ENCODE measurements at places on chromosomes 3 and 15. TPM values are rescaled to one million over a fixed set of nuclear protein-coding genes. Genes with fewer than 3 reads are reported as not detected.

The DAZL gene
- polyA plus RNA-seq = not detected

The SLC51B gene
- polyA plus RNA-seq = not detected

The PEX5L gene
- polyA plus RNA-seq = not detected

The RTP1 gene
- polyA plus RNA-seq = not detected

The NEO1 gene
- polyA plus RNA-seq = 19.3 TPM

The NPAP1 gene
- not detected for polyA plus RNA-seq

The CAMKV gene
- polyA plus RNA-seq = not detected

GRCh38 chr3:183959214-183959613, 58.5 kb downstream of the ABCC5 start:
- DNase-seq = no peak
- no peaks in the 10 kb centered on the region for H3K27me3 ChIP-seq
- H3K4me3 ChIP-seq = no peak overlapping the region
- H3K4me1 ChIP-seq = no peaks in the 10 kb centered on the region
- peaks cover 39% of the 10 kb centered on the region for H3K36me3 ChIP-seq

GRCh38 chr3:126990024-126990700, 7.2 kb downstream of the PLXNA1 start:
- no peaks in the 10 kb centered on the region for H3K27me3 ChIP-seq
- peaks cover 39% of the 10 kb centered on the region for H3K36me3 ChIP-seq
- H3K4me1 ChIP-seq = peaks cover 7% of the 10 kb centered on the region
- no peak overlapping the region for H3K4me3 ChIP-seq
- H3K27ac ChIP-seq = no peak overlapping the region

- no peaks in the 10 kb centered on the region for H3K4me1 ChIP-seq
- H3K4me3 ChIP-seq = no peak overlapping the region
- no peaks in the 10 kb centered on the region for H3K36me3 ChIP-seq
- no peaks in the 10 kb centered on the region for H3K27me3 ChIP-seq
- no peak for DNase-seq
Measured at GRCh38 chr3:41320953-41321641, 121.8 kb downstream of the CTNNB1 start.

DNA sequence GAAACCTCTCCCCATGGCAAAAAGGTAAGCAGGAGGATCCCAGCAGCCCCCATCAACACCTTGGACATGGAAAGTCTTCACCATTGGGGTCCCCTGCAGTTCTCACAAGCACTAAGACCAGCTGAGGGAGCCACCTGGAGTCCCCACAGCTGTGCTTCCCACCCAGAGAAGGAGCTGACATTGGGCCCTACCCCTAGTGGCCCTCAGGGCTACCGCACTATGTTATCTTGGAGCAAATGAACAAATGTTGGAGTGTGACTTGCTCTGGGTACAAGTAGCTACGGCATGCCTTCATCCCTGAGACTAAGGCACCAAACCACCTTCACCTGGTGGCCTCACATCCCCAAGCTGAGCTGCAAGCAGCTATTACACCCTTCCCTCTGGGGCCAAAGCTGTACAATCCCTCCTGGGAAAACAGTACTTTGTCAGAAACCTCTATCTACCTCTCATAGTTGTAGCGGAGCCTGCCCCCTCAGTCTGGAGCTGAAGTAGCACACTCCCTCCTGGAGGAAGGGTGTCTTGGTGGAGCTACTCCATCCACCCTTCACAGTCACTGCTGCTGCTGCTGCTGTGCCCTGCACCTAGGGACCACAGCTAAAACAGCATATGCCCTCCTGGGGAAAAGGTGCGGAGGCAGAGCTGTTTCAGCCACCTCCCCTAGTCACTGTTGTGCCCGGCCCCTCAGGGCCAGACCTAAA, 42.7 kb downstream of the SERP1 start:
- H3K27me3 ChIP-seq = peaks cover 4% of the 10 kb centered on the region
- no peak overlapping the region for H3K4me3 ChIP-seq
- no peak overlapping the region for H3K27ac ChIP-seq
- no peak for DNase-seq

- H3K36me3 ChIP-seq = no peaks in the 10 kb centered on the region
- DNase-seq = no peak
- no peaks in the 10 kb centered on the region for H3K27me3 ChIP-seq
- H3K4me3 ChIP-seq = no peak overlapping the region
- H3K4me1 ChIP-seq = peaks cover 27% of the 10 kb centered on the region
- no peak overlapping the region for H3K27ac ChIP-seq
Measured at GRCh38 chr3:151900460-151900859, 27.0 kb downstream of the SUCNR1 start.

GRCh38 chr3:136250903-136251460, 842 bp downstream of the PCCB start:
- DNase-seq = peak; percentile 47
- H3K4me1 ChIP-seq = peaks cover 4% of the 10 kb centered on the region
- peaks cover 4% of the 10 kb centered on the region for H3K36me3 ChIP-seq
- H3K27ac ChIP-seq = no peak overlapping the region

GRCh38 chr3:100124201-100124761, 10.0 kb upstream of the FILIP1L start:
- DNase-seq = no peak
- H3K27ac ChIP-seq = no peak overlapping the region
- peaks cover 5% of the 10 kb centered on the region for H3K4me1 ChIP-seq
- no peaks in the 10 kb centered on the region for H3K27me3 ChIP-seq

- no peak overlapping the region for H3K27ac ChIP-seq
- no peak overlapping the region for H3K4me3 ChIP-seq
- no peaks in the 10 kb centered on the region for H3K36me3 ChIP-seq
- DNase-seq = no peak
- H3K4me1 ChIP-seq = no peaks in the 10 kb centered on the region
Measured at GRCh38 chr15:72887376-72887775, 103.8 kb upstream of the ADPGK start.

- no peak overlapping the region for H3K4me3 ChIP-seq
- H3K36me3 ChIP-seq = no peaks in the 10 kb centered on the region
- DNase-seq = no peak
- H3K4me1 ChIP-seq = no peaks in the 10 kb centered on the region
- H3K27me3 ChIP-seq = no peaks in the 10 kb centered on the region
Measured at GRCh38 chr3:125179884-125180240, 32.7 kb downstream of the SLC12A8 start.

- no peaks in the 10 kb centered on the region for H3K27me3 ChIP-seq
- peaks cover 11% of the 10 kb centered on the region for H3K4me1 ChIP-seq
- no peak overlapping the region for H3K27ac ChIP-seq
Measured at GRCh38 chr15:89998141-89998661, 2.9 kb upstream of the ZNF710 start.

GRCh38 chr15:36008719-36009118, 462.8 kb upstream of the DPH6 start:
- H3K27me3 ChIP-seq = no peaks in the 10 kb centered on the region
- DNase-seq = no peak
- H3K36me3 ChIP-seq = no peaks in the 10 kb centered on the region
- no peak overlapping the region for H3K27ac ChIP-seq

DNA sequence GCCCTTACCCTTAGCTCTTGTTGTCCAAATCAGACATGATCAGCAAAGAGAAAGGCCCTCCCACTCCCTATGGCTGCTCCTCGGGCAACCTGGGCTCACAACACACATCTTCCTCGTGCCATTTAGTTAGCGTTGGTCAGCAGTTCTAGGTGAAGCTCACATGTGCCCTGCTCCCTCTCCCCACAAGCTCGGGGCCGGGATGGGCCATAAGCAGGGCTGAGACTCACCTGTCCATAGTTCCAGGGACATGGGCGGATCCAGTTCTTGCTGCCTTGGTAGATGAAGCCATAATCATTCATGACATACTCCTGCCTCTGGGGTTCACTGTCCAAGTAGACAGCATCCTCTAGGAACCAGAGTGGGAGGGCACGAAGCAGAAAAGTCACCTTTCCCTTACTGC, 10.4 kb downstream of the TGM5 start:
- H3K36me3 ChIP-seq = no peaks in the 10 kb centered on the region
- no peaks in the 10 kb centered on the region for H3K4me1 ChIP-seq
- H3K27me3 ChIP-seq = peaks cover 50% of the 10 kb centered on the region
- no peak overlapping the region for H3K4me3 ChIP-seq
- DNase-seq = no peak

DNA sequence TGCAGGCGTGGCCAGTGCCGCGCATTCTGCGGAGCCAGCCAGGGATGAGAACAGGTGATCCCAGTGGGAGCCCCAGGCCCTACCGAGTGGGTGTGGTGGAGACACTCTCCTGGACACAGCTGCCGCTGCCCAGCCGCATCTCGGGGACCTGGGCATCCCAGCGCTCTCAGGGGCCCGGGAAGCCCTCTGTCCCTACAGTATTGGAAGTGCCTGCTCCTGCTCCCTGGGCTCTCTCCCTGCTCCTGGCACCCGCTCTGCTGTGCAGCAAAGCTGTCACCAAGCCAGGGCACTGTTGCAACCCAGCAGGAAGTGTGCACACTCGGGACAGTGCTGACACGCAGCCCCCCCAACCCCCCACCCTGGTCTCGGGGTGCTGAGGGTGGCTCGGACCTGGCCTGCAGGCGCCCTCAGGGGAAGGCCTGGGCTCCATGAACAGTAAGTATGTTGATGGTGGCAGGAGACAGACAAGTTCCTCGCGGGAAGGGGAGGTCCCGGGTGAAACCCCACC, 1177.4 kb upstream of the GBE1 start:
- H3K27me3 ChIP-seq = no peaks in the 10 kb centered on the region
- no peak overlapping the region for H3K27ac ChIP-seq
- no peaks in the 10 kb centered on the region for H3K36me3 ChIP-seq
- no peak for DNase-seq
- H3K4me1 ChIP-seq = no peaks in the 10 kb centered on the region

- H3K36me3 ChIP-seq = no peaks in the 10 kb centered on the region
- H3K4me1 ChIP-seq = peaks cover 12% of the 10 kb centered on the region
- no peak overlapping the region for H3K4me3 ChIP-seq
- peak; percentile 87 for DNase-seq
- H3K27me3 ChIP-seq = no peaks in the 10 kb centered on the region
Measured at GRCh38 chr3:29693863-29694262, 413.0 kb downstream of the RBMS3 start.

- peak overlapping the region; percentile 77 for H3K4me3 ChIP-seq
- no peaks in the 10 kb centered on the region for H3K27me3 ChIP-seq
- no peaks in the 10 kb centered on the region for H3K36me3 ChIP-seq
- DNase-seq = peak; percentile 1
- H3K27ac ChIP-seq = peak overlapping the region; percentile 92
Measured at GRCh38 chr3:31533169-31534064, 692 bp downstream of the STT3B start.

GRCh38 chr15:39776068-39776467, 6.6 kb downstream of the FSIP1 start:
- no peaks in the 10 kb centered on the region for H3K36me3 ChIP-seq
- H3K4me3 ChIP-seq = no peak overlapping the region
- no peaks in the 10 kb centered on the region for H3K27me3 ChIP-seq

GRCh38 chr15:44177139-44177538, 17.9 kb downstream of the FRMD5 start:
- no peak for DNase-seq
- no peaks in the 10 kb centered on the region for H3K36me3 ChIP-seq
- no peak overlapping the region for H3K27ac ChIP-seq
- H3K4me3 ChIP-seq = no peak overlapping the region

- H3K27ac ChIP-seq = no peak overlapping the region
- no peaks in the 10 kb centered on the region for H3K4me1 ChIP-seq
- H3K27me3 ChIP-seq = no peaks in the 10 kb centered on the region
- no peaks in the 10 kb centered on the region for H3K36me3 ChIP-seq
Measured at GRCh38 chr3:186976837-186977750, 46.8 kb downstream of the ST6GAL1 start.

DNA sequence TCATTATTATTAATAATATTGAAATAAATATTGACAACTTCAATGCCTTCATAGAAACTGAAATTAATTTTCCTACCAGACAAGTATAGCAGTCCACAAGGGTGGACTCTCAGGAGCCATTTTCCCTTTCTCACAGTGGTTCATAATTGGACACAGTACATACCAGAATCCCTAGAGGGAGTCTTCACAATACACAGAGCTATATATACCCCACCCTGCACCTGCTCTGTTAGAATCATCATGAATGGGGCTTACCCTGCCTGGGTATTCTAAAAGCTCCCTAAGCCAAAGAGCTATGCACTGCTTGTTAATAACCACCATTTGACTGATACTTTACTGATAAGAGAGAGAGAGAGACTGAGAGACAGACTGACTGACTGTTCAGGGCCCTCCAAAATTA, 134.9 kb downstream of the FEZF2 start:
- H3K27ac ChIP-seq = no peak overlapping the region
- H3K4me3 ChIP-seq = no peak overlapping the region
- H3K4me1 ChIP-seq = no peaks in the 10 kb centered on the region
- no peaks in the 10 kb centered on the region for H3K36me3 ChIP-seq
- DNase-seq = no peak
- no peaks in the 10 kb centered on the region for H3K27me3 ChIP-seq

DNA sequence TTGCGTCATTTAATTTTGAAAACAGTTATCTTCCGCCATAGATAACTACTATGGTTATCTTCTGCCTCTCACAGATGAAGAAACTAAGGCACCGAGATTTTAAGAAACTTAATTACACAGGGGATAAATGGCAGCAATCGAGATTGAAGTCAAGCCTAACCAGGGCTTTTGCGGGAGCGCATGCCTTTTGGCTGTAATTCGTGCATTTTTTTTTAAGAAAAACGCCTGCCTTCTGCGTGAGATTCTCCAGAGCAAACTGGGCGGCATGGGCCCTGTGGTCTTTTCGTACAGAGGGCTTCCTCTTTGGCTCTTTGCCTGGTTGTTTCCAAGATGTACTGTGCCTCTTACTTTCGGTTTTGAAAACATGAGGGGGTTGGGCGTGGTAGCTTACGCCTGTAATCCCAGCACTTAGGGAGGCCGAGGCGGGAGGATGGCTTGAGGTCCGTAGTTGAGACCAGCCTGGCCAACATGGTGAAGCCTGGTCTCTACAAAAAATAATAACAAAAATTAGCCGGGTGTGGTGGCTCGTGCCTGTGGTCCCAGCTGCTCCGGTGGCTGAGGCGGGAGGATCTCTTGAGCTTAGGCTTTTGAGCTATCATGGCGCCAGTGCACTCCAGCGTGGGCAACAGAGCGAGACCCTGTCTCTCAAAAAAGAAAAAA, 1.2 kb downstream of the B2M start:
- DNase-seq = peak; percentile 87
- H3K27ac ChIP-seq = peak overlapping the region; percentile 71
- peak overlapping the region; percentile 83 for H3K4me3 ChIP-seq

DNA sequence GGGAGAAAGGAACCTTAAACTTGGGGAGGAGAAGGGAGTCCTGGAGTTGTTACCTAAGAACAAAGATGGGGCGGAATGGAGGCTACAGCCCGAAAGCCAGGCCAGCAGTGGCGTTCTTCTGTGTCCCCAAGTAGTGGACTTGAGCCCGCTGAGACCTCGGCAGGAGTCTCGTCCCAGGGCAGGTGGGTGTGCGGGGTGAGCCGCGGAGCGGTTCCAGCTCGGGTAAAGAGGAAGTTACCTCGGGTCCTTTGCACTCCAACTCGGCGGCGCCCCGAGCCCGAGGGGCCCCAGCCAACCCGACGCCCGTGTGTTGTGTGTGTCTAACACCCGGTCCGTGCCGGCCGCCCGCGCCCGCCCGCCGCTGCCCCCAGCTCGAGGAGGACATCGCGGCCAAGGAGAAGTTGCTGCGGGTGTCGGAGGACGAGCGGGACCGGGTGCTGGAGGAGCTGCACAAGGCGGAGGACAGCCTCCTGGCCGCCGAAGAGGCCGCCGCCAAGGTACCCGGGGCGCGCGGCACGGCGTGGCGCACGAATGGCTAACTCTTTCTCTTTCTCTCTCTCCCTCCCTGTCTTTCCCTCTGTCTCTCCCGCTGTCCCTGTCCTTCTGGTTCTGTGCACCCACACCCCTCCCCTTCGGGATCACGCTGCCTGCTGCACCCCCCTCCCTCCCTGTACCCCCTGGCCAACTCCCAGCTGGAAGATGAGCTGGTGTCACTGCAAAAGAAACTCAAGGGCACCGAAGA, 959 bp downstream of the TPM1 start:
- H3K36me3 ChIP-seq = peaks cover 29% of the 10 kb centered on the region
- H3K27me3 ChIP-seq = no peaks in the 10 kb centered on the region
- peak overlapping the region; percentile 87 for H3K27ac ChIP-seq
- DNase-seq = no peak
- peak overlapping the region; percentile 84 for H3K4me3 ChIP-seq

Data from IMR-90 (cell line).